NCI-H2029 treated with DMSO at 0.1 percent for 48 hours (cell line): ENCODE measurements at places on chromosomes 13 and 19.

DNA sequence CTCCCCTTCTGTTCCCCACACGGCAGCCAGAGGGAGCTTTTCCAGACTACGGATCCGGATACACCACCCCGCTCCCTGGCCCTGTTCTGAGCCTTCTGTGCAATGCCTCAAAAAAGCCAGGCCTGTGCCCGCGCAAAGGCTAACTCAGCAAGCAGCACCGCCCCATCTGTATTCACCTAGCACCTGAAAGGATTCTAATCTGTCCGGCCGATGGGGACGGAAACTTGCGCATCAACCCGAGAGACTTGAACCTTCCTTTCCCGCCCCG is 589 bp downstream of the ZBTB45 start:
- peak; percentile 34 for DNase-seq

GRCh38 chr19:708154-709143 is at the start of gene PALM:
PALM (plus strand) TSS chr19:708935; CDS start chr19:709147, 212 bp downstream.
- no peak for DNase-seq

- no peak for DNase-seq
Observed at GRCh38 chr19:35266520-35267352, 2.0 kb upstream of the USF2 start.

GRCh38 chr13:21360463-21360862 is 98.6 kb downstream of the ZDHHC20 start:
- DNase-seq = no peak

- peak; percentile 42 for DNase-seq
Observed at GRCh38 chr13:33676045-33676989, 141.6 kb upstream of the RFC3 start.

DNA sequence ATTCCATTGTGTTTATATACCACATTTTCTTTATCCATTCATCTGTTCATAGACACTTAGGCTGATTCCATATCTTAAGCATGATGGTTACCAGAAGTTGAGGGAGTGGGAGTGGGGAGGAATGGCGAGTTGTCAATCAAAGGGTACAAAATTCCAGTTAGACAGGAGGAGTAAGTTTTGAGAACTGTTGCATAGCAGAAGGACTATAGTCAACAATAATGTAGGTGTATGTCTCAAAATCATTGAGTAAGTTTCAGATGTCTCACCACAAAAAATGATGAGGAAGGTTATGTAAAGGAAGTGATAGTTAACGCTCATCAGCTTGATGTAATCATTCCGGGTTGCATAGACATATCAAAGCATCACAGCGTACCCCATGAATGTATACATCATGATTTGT is 4.6 kb upstream of the UBL3 start:
- no peak for DNase-seq

GRCh38 chr13:113918981-113919701 is 54.7 kb downstream of the C13orf46 start:
- DNase-seq = no peak

DNA sequence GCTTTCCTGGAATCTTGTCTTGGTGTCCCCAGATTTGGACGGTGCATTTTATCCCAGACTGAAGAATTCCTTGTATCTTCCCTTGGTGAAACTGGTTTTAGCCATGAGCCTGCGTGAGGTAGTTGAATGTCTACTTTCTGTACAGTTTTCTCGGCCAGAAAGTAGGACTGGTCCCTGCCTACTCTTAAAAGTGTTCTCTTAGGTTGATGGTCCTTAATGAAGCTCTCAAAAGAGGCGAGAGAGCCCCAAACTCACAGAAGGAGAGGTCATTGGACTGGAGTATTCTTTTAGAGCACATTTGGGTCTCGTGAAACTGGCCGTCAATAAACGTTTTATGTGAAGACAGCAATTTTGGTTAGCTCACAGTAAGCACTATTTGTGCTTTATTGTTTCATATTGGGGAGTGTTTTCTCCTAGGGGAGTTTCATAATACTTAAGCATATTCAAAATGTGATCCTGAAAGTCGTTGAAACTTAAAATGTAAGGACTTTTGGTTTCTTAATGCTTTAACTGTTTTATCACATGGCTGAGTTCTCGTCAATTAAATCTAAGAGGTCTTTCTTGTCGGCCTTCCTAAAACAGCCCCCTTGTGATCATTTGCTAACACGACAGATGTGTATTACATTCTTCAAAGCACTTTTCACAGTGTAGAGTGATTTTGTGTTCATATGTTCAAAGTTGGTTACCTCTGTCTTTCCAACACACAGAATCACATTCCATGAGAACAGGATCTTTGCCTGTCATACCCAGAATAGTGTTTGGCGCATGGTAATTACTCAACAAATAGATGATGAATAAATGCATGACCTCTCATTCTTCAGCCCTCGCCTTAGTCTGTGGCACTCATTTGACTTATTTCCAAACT is 889 bp downstream of the GTF2F2 start:
- DNase-seq = no peak

DNA sequence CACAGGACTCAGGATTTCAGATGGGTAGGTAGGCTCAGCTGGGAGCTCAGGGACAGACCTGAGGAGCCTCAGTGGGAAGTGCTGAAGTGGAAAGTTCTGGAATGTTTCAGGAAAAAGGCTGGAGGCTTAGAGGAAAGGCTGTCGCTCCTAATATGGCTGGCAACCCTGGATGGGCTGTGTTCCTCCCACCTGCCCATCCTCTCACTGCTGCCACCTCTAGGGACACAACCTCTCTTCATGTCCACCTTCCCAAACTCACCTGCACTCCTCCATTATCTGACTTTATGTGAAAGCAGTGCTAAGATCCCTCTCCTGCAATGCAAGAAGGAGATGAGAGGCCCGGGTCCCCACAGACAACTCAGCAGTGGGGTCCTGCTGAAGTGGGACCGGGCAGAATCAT is 5.8 kb upstream of the CEACAM21 start:
- no peak for DNase-seq

DNA sequence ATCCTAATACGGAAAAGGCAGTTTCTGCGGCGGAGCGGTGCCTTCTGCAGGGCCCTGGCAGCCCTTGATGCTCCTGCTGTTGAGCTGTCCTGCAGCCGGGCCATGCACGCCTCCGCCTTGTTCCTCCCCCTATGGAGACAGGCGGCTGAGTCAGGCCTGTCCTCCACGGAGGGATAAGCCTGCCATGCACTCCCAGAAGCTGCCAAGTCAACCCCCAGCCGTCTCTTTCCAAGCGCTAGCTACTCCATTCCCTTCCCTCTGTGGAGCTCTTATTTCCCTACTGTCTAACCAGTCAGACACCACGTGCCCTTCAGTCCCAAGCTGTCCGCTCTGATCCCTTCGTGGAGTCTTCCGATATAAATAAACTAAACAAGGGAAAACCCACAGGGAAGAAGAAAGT is 197.0 kb downstream of the COL4A1 start:
- no peak for DNase-seq

DNA sequence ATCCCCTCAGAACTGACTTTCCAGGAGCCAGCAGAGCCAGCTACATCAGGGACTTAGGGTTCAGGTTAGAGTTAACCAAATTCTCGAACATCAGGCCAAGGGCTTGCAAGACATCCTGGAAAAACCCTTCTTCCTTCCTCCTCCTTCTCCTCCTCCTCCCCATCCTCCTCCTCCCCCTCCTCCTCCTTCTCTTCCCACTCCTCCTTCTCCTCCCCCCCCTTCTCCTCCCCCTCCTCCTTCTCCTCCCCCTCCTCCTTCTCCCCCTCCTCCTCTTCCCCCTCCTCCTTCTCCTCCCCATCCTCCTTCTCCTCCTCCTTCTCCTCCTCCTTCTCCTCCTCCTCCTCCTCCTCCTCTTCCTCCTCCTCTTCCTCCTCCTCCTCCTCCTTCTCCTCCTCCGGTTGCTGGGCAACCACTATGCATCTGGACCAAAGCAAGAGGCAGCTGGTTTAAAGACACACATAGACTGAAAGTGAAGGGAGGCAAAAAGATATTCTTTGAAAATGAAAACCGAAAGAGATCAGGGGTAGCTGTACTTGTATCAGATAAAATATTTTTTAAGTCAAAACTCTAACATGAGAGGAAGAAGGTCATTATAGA is 5.9 kb upstream of the CCL25 start:
- DNase-seq = no peak

- no peak for DNase-seq
Observed at GRCh38 chr13:97914540-97914939, 38.9 kb upstream of the IPO5 start.

DNA sequence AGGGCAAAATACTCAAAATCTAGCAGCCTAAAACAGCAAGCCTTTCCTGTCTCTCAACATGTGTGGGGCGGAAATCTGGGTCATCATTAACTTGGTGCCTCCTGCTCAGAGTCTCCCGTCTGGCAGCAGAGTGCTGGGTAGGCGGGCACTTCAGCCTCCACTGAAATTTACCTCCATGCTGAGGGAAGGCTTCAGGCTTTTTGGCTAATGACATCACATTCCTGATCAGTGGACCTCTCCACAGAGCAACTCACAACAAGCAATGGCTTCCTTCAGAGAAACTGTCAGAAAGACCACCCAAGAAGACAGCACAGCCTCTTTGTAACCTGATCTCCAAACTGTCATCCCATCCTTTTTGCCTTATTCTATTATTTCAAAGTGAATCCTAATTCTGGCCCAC is 1109.0 kb downstream of the UQCRFS1 start:
- no peak for DNase-seq

- DNase-seq = no peak
Observed at GRCh38 chr13:84132491-84132890, 250.2 kb upstream of the SLITRK1 start.

DNA sequence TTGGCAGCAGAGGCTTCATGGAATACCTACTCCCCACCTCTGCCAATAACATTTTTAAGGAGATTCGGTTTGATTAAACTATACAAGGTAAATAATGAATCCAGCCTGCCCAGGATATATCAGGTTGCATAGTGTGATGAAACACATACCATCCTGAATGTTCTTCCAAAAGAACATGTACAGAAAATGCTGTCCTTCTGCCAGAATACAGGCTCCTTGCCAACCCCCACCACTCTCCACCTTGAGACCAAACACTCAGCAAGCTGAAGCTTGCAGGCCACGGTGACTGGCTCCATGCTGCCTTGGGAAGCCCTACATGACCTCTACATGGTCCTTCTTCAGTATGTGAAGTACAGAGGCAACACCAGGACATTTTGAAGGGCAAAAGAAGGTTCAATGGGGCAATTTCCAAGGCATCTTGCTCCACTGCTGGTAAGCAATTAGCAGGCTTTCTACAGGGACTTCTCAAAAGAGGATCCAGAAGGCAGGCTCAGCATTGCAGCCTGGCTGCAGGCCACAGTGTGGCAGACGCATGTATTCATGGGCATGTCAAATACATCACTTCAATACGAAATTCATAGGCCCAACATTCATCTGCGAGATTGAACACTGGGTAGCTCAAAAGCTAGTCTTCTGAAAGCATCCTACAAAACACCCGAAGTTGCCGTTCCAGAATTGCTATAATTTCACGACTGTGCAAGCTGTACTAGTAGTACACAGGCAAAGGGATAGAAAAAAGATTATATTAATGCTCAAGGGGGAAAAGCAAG is 62.4 kb upstream of the SERP2 start:
- peak; percentile 75 for DNase-seq

- DNase-seq = no peak
Observed at GRCh38 chr19:19613506-19613905, 5.0 kb downstream of the PBX4 start.

DNA sequence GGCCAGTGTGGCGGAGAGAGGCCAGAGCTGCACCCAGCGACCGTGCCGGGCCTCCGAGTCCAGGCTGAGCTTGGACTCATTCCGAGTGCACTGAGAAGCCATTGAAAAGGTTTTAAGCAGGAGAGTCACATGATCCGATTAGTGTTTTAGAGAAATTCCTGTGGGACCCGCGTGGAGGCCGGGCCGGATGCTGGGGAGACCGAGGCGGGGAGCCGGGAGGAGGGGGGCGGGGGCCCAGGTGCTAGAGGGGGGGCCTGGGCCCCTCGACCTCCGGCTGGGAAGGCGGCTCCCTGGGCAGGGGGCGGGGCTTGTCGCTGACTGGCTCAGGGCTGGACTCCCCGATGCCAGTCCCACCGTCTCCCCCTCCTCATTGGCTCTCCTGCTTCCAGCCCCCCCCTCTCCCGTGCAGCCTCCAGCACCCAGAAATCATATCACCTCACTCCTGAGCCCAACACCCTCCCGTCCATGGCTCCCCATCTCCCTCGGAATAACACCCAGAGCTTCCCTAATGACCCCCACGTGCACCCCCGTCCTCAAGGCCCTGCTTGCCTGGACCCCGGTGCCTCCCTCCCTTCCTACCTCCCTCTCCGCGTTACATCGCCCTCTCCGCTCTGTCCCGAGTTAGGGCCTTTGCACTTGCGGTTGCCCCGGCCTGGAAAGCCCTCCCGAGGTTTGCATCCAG is 5.2 kb upstream of the ZNF579 start:
- peak; percentile 26 for DNase-seq

GRCh38 chr19:50053119-50053518 is 27.3 kb downstream of the ZNF473 start:
- DNase-seq = no peak

GRCh38 chr13:31301119-31301518 is 101.3 kb downstream of the B3GLCT start:
- no peak for DNase-seq

GRCh38 chr13:57784633-57785032 is 153.1 kb downstream of the PCDH17 start:
- no peak for DNase-seq

- no peak for DNase-seq
Observed at GRCh38 chr19:45793178-45793564, 526 bp upstream of the DMWD start.

- no peak for DNase-seq
Observed at GRCh38 chr13:61960981-61961380, 545.3 kb upstream of the PCDH20 start.

GRCh38 chr13:26529441-26529840 is 28.0 kb upstream of the WASF3 start:
- DNase-seq = no peak

DNA sequence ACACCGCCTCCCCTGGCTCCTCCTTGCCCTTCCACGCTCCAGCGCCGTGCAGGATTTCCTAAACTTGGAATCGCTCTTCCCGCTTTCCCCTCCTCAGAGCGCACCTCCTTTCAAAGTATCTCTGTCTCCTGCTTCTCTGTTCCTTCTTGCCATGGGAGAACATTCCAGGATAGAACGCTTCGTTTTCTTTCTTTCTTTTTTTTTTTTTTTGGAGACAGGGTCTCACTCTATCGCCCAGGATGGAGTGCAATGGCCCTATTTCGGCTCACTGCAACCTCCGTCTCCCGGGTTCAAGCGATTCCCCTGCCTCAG is 574 bp upstream of the XPO4 start:
- no peak for DNase-seq

DNA sequence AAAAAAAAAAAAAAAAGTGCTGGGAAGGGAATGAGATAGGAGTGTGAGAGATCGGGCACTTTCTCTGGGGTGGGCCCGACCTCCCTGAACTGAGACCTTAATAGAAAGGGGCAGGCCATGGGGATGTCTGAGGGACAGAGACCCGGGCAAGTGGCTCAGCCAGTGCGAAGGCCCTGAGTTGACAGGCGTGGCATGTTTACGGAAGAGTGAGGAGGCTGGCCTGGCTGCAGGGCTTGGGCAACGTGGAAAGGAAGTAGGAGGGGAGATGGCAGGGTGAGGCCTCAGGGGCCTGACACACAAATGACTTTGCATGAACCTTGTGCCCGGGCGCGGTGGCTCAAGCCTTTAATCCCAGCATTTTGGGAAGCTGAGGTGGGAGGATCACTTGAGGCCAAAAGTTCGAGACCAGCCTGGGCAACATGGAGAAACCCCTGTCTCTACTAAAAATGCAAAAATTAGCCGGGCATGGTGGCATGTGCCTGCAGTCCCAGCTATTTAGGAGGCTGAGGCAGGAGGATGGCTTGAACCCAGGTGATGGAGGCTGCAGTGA is 13.9 kb downstream of the FCHO1 start:
- DNase-seq = no peak

GRCh38 chr19:56671613-56671994 is at the start of gene ZNF835:
ZNF835 (minus strand) TSS chr19:56671757; CDS start chr19:56665198, 6,559 bp downstream.
- no peak for DNase-seq
